ENCODE measurements at places on chromosomes 4 and X.

DNA sequence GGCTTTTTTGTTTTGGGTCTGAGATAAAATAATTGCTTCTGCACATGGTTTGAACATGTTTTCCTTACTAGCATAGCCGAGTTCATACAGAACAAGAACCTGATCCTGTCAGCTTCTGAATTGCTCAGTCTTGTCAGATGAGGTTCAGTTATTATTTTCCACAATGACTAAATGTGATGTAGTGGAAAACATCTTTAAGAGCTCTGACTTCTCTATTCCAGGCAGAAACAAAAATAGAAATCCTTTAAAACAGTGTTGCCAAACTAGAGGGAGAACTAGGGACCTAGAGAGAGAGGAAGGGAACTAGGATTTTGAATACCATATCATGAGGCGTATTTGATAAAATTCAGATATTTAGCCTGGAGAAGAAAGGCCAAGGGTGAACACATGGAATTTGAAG lies 2.0 kb downstream of the ATP6AP2 start:
- H3K27me3 ChIP-seq: no peaks in the 10 kb centered on the region
- H3K4me1 ChIP-seq: peaks cover 47% of the 10 kb centered on the region
- H3K4me3 ChIP-seq: no peak overlapping the region
- H3K36me3 ChIP-seq: no peaks in the 10 kb centered on the region

GRCh38 chr4:38387348-38387747 lies 276.7 kb upstream of the KLF3 start:
- peaks cover 23% of the 10 kb centered on the region for H3K36me3 ChIP-seq
- no peaks in the 10 kb centered on the region for H3K27me3 ChIP-seq
- no peak overlapping the region for H3K4me3 ChIP-seq
- H3K27ac ChIP-seq: no peak overlapping the region

- no peak overlapping the region for H3K27ac ChIP-seq
- peaks cover 13% of the 10 kb centered on the region for H3K4me1 ChIP-seq
- no peaks in the 10 kb centered on the region for H3K27me3 ChIP-seq
- H3K4me3 ChIP-seq: no peak overlapping the region
- no peak for DNase-seq
- H3K36me3 ChIP-seq: no peaks in the 10 kb centered on the region
Observed at GRCh38 chr4:140109737-140110136, 44.2 kb downstream of the MAML3 start.

DNA sequence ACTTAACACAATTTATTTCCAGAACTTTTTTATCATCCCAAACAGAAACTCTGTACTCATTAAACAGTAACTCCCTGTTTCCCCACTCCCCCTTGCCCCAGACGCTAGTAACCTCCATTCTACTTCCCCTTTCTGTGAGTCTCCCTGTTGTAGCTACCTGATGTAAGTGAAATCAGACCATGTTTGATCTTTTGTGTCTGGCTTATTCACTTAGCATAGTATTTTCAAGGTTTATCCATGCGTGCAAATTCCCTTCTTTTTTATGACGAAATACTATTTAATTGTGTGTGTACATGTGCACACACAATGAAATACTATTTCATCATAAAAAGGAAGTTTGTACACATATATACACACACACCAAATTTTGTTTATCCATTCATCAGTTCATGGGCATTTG lies 5.2 kb downstream of the PKD2 start:
- no peak for DNase-seq
- no peak overlapping the region for H3K27ac ChIP-seq
- H3K4me3 ChIP-seq: no peak overlapping the region
- H3K36me3 ChIP-seq: no peaks in the 10 kb centered on the region

GRCh38 chrX:8741981-8742380 lies 10.0 kb upstream of the ANOS1 start:
- H3K36me3 ChIP-seq: no peaks in the 10 kb centered on the region
- H3K4me1 ChIP-seq: no peaks in the 10 kb centered on the region
- no peak overlapping the region for H3K27ac ChIP-seq
- no peak overlapping the region for H3K4me3 ChIP-seq
- peaks cover 18% of the 10 kb centered on the region for H3K27me3 ChIP-seq
- DNase-seq: no peak

- no peak overlapping the region for H3K27ac ChIP-seq
- H3K4me1 ChIP-seq: no peaks in the 10 kb centered on the region
- no peaks in the 10 kb centered on the region for H3K27me3 ChIP-seq
- no peak overlapping the region for H3K4me3 ChIP-seq
Observed at GRCh38 chrX:26925088-26925487, 538.1 kb downstream of the PPP4R3C start.
